ENCODE measurements at places on chromosomes 7 and 10.

DNA sequence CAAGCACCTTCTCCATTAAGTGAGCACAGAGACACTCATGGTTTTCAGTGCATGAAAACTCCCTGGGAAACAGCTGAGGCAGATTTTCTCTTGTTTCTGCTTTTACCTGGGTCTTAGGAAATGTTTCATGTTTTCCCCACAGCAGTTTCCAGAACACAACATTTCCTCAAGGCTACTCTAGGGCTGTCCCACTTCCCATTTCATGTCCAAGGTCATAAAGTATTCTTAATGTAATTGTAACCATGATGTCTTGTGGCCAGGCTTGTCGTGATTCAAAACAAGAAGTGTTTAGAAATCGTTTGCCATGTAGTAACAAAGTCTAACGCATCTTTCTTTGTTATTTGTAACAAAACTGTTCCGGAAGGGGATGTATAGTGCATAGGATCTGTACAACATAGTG is 83.8 kb upstream of the NRP1 start:
- DNase-seq, result no peak

- no peak for DNase-seq
Measured at GRCh38 chr7:39845006-39845405, 105.0 kb upstream of the CDK13 start.

- DNase-seq, result no peak
Measured at GRCh38 chr10:133235265-133235855, 2.3 kb upstream of the VENTX start.

GRCh38 chr10:6713120-6713519 is 133.0 kb upstream of the PRKCQ start:
- no peak for DNase-seq

DNA sequence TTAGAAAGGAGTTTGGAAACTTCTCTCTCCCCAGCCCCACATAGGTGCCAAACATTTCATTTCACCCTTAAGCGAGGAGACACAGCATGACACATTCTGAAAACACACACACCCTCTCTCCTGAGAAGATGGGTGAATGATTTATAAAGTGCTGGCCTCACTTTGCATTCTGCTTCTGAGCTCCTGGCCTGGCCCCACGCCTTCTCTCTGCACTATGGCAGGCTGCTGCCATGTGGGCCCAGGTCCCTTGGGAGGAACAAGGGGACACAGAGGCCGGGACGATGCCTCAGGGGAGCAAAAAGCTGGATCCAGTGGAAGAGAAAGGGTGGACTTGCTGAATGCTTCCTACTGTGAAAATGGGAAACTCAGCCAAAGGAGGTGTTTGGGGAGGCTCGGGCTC is 56.0 kb downstream of the CPXM2 start:
- DNase-seq, result no peak

GRCh38 chr7:83148776-83149175 is 13.9 kb downstream of the PCLO start:
- DNase-seq, result no peak

DNA sequence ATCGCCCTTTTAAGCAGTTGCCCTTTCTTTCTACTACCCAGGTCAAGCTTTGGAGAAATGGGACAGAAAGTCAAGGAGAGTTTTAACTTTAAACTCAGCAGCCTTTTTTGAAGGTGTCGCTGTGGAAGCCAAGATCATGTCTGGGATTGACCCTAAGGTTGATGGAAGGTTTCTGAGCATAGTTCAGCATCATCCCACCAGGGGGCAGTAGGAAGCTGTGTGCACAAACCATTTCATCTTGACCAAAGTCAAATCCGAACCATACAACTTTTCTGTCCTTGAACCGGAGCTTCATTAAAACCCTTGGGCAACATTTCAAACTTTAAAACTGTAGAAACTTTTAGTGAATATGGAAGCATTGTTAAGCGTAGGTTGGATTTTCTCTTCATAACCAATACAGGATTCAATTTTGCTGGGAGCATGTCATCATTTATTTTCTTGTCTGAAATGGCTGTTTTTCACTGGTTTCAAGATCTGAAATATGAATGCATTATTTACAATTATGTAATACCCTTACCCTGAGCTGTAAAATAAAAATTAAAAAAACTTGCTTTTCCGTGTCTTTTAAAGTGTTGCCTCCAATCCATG is 214.4 kb upstream of the KIAA1217 start:
- peak; percentile 42 for DNase-seq

DNA sequence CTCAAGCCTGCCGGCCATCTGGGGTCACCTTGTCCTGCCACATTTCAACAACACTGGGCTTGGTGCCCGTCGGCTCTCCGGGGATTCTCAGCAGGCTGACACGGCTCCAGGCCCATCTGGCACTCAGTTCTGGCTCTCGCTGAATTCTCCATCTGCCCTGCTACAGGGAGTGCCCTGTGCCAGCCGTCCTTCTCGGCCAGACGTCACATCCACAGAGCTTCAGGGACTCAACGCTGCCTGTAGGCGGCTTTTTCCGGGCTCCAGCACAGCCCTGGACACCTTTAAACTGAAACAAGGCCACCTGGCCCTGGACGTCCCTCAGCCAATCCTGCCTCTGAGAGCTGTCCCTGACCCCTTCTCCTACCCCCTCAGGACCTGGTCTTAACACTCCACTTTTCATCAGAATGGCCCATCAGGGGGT is 43.0 kb downstream of the TMEM130 start:
- DNase-seq, result no peak

- DNase-seq, result no peak
Measured at GRCh38 chr7:28646376-28647075, 234.2 kb downstream of the CREB5 start.

DNA sequence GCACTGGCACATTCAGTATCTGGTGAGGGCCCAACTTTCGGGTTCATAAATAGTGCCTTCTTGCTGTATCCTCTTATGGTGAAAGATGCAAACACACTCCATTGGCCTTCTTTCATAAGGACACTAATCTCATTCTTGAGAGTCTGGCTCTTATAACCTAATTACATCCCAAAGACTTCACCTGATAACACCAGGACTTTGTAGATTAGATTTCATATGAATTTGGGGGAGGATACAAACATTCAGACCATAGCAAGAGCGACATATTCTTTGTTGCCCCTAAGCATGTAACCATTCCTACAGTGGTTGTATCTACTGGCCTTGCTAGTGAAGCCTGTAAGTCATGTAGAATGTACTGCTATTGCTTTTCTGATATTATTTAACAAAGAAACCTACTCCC is 525.2 kb downstream of the GFRA1 start:
- DNase-seq, result no peak

DNA sequence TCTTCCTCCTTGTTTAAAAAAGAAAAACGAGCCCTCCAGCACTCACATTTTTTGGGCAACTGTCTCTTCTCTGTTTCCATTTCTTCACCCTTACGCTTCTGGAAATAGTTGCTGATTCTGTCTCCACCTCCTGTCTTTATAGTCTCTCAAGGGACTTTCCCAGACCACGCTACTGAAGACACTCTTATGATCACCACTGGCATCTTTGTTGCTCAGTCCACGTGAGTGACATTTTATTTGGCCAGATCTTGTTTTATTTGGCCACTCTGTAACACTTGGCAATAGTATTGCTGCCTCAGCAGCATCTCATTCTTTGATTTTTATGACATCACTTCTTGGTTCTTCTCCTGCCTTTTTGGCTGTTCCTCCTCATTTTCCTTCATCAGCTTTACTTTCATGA is 21.6 kb upstream of the NME8 start:
- DNase-seq, result no peak

GRCh38 chr10:44799966-44800365 is 111.2 kb upstream of the TMEM72 start:
- no peak for DNase-seq

- DNase-seq, result peak; percentile 11
Measured at GRCh38 chr7:91288208-91288824, 24.1 kb downstream of the FZD1 start.

GRCh38 chr7:126659124-126659523 is 593.6 kb downstream of the GRM8 start:
- DNase-seq, result no peak

DNA sequence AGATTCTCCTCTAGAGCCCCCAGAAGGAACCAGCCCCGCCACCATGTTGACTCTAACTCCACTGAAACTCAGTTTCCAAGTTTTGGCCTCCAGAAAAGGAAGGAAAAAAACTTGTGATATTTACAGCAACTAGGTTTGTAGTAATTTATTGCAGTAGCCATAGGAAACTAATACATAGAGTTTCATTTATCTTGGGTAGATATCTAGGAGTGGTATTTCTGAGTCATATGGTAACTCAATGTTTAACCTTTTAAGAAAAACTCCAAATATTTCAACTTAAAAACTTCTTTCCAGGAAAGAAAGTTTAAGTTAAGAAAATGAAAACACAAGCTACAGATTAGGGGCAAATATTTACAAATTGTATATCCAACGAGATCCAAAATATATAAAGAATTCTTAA is 576.7 kb downstream of the KCNMA1 start:
- DNase-seq, result no peak

GRCh38 chr7:100675105-100675451 is 1.5 kb downstream of the GNB2 start:
- no peak for DNase-seq

GRCh38 chr10:119455609-119456434 is 86.7 kb downstream of the RGS10 start:
- no peak for DNase-seq

DNA sequence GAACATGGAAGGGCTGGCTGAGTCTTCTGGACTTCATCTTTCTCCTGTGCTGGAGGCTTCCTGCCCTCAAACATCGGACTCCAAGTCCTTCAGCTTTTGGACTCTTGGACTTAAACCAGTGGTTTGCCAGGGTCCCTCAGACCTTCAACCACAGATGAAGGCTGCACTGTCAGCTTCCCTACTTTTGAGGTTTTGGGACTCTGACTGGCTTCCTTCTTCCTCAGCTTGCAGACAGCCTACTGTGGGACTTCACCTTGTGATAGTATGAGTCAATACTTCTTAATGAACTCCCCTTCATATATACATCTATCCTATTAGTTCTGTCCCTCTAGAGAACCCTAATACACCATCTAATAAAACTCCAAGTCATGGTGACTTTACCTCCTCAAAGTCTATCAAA is 4.0 kb upstream of the CLEC5A start:
- no peak for DNase-seq

GRCh38 chr10:17229016-17229716 is 1.1 kb downstream of the VIM start:
- DNase-seq, result peak; percentile 91

DNA sequence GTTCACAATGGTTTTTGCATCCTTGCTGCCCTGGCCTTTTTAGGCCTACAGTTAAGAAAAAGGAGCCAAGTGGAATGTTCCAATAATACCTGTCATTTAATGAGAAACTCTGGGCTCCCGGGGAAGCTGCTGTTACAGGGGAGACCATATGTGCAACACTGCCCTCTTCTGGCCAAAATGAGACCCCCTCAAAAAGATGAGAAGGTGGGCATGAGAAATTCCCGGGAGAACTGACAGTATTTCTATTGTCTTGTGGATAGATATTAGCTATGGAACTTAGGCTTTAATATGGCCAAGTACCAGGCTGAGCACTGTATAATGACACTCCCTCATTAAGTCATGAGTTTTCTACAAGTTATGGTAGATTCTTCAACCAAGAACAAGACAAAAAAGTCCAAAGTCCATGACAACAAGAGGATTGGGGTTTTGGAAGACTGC is 99.4 kb downstream of the CCDC3 start:
- DNase-seq, result peak; percentile 46

GRCh38 chr10:131994435-131994834 is 12.7 kb upstream of the BNIP3 start:
- no peak for DNase-seq

- DNase-seq, result no peak
Measured at GRCh38 chr7:100544967-100545359, 6.0 kb downstream of the AGFG2 start.

DNA sequence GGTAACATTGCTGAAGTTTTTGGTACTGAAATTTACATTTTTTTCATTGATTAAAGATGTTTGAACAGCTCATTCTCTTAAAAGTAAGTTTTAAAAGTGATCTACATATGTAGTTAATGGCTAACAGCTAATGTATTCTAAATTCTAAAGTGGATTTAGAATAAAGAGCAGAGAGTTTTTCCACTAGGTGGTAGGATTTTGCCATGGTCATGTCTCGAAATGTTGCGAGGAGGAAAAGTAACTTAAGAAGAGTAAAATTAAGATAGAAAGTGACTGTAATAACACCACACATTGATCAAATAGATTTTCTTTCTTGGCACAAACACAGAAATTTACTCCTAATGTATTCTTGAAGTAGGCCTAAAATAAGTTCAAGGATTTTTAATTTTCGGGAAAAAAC is 19.8 kb downstream of the LSMEM1 start:
- DNase-seq, result no peak

DNA sequence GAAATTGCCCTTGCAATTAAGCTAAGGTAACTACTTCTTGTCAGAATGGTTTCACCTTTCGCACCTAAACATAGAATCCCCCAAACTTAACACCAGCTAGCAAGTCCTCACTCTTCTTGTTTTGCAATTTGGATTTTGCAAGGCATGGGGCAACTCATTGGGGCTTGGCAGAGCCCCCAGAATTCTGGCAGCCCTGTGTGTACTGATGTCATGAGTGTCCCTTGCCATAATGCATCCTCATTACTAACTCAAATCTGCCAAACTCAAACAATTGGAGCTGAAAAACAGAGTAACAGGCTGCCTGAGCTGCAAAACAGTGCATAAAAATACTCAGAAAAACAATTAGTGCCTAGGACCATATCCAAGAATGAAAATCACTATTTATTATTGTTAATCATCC is 7.9 kb upstream of the XPNPEP1 start:
- DNase-seq, result no peak

DNA sequence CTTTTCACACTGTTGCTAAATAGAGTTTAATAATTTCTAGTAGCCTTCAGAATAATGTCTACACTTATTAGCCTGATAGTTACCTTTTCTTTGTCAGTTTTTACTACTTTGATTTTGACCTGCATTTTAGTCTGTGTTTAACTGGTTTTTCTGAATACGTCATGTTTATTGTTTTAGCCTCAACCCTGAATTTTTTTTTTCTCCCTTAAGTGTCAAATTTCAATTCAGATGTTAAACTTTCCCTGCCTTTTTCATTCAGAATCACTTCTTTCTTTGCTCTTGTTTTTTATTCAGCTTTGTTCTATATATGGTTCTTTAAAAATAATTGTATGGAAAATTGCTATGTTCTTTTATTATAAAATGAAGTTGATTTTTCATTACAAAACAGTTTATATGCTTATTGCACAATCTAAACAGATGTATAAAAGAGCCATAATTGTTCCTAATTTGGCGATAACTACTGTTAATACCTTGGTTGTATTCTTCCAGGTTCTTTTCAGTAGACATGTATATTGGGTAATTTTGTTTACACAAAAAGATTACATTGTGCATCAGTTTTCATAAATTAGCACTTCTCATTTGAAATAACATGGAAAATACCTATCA is 159.7 kb downstream of the ADK start:
- DNase-seq, result no peak

DNA sequence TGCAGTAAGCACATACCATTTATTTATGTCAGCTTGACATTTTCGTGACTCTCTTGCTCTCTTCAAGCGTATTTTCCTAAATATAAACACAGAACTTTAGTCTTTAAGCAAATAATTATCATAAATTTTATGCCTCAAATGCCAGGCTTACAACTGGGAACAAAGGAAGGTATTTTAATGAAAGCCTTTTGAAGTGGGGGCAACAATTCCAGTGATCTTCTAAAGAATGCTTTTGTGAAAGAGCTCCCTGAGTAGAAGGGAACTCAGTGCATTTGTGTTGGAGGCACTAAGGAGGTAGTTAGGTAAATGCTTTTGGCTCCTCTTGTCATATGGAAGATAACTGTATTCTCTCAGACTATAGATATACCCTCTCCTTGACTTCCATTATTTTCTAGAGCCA is 104.9 kb downstream of the VPS50 start:
- DNase-seq, result no peak

GRCh38 chr10:103990121-103990520 is 23.2 kb downstream of the SLK start:
- no peak for DNase-seq

- DNase-seq, result no peak
Measured at GRCh38 chr7:71210220-71210619, 78.3 kb downstream of the GALNT17 start.
